GM12865 (cell line): ENCODE measurements at places on chromosomes 6 and 20.
A peak's percentile ranks its signal among the peaks of the same experiment; 100 is the strongest.

GRCh38 chr6:161915456-161915964, 641.6 kb upstream of the AGPAT4 start:
- no peak for DNase-seq

DNA sequence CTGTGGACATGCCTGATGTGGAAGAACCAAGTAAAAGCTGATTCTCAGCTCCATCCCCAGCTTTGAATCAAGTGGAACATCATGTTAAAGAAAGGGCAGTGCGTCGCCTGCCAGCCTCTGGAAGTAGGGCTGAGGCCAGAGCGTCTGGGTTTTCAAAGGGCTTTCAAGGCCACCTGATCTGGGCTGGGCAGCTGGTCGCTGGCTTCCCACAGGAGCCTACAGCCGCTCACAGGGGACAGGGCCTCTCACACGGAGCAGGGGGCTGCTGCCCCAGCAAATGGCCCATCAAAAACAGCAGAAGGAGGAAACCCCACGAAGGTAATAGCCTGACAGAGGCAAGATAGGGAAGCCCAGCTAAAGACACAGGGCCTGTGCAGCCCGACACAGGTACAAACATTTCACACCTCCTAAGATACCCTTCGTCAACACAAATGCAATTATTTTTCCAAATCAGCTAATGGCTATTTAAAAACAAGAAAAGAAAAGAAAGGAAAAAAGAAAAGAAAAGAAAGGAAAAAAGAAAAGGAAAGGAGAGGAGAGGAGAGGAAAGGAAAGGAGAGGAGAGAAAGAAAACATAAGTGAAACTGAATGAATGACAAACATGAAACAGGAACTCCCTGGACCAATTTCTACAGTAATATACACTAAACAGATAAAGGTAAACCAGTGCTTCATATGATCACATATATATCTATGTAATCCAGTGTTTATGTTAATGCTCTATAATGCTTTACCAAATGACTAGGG, 24.8 kb downstream of the RRBP1 start:
- no peak for DNase-seq

GRCh38 chr6:1574083-1574761, 35.5 kb upstream of the FOXC1 start:
- DNase-seq, result peak; percentile 32

GRCh38 chr6:129860908-129861665, at the start of gene TMEM244:
TMEM244 (minus strand) TSS chr6:129861315; CDS start chr6:129861188, 127 bp downstream.
- DNase-seq, result no peak

DNA sequence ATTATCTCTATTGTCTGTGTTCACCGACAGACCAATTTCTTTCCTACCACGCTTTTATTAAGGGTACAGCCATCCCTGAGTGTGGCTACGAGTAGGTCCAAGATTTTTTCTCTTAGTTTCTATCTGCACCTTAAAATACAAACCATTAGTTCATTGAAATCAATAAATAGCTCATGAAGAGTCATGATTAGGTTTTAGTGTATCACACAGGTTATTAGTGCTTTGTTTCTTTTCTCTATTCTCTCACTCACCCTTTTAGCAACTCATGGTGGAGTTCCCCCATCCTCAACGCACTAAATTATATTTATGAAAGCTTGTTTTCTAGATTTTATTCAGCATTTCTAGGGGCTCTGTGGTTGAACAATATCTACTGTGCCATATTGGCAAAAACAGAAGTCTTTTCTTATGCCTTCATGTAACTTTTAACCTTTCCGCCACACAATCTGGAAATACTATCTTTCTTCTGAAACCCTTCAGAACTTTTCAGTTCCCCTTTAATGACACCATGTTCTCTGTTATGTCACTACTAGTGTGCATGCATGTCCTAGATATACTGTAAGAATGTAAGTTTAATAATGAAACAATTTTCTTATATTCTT, 128.2 kb upstream of the LAMA2 start:
- DNase-seq, result peak; percentile 74

- no peak for DNase-seq
Observed at GRCh38 chr6:89987140-89987539, 92.9 kb downstream of the GJA10 start.

- no peak for DNase-seq
Observed at GRCh38 chr6:15246666-15247499, 1.0 kb downstream of the JARID2 start.

- DNase-seq, result peak; percentile 97
Observed at GRCh38 chr20:37336369-37337207, 9.4 kb upstream of the SRC start.

GRCh38 chr20:21640556-21640955, 64.9 kb upstream of the PAX1 start:
- peak; percentile 27 for DNase-seq

DNA sequence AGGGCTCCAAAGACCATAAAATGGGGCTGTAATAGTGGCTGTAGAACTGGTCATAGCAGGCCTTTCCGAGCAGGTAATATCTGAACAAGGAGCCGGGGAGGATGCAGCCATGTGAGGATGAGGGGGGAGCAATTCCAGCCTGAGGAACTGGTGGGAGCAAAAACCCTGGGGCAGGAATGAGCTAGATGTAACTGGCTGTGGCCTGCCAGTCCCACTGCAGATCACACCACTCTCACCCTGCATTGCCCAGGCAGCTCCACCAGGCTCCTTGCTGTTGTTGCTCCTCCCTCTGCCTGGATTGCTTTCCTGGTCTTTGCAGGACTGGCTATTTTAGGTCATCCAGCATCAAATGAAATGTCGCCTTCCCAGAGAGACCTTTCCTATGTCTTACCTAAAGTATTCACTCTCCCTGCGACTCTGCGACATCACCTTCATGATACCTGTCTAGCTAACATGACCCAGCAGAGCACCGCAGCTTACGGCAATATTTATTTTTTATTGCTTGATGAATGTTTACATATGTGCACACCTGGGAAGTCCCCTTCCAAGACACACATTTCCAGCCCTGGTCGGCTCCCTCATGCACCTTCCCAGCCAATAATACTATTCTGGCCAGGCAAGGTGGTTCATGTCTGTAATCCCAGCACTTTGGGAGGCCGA, 2.4 kb upstream of the ZFP64 start:
- no peak for DNase-seq

DNA sequence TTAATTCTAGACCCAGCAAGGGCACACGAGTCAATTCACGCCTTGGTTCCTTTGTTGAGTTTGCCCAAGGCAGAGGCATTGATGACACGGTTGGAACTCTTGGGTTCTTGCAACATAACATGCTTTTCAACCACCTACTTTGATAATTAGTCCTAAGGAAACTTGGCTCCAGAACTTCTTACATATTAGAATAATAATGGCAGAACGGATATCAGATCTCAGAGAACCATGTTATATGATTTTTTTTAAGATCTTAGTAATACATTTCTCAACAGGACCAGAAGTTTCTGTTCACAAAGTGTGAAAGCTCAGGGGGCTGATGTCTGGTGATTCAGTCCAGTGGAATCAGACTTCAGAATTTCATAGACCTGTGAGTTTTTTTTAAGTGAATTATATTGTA, 19.2 kb downstream of the SPTLC3 start:
- DNase-seq, result no peak

DNA sequence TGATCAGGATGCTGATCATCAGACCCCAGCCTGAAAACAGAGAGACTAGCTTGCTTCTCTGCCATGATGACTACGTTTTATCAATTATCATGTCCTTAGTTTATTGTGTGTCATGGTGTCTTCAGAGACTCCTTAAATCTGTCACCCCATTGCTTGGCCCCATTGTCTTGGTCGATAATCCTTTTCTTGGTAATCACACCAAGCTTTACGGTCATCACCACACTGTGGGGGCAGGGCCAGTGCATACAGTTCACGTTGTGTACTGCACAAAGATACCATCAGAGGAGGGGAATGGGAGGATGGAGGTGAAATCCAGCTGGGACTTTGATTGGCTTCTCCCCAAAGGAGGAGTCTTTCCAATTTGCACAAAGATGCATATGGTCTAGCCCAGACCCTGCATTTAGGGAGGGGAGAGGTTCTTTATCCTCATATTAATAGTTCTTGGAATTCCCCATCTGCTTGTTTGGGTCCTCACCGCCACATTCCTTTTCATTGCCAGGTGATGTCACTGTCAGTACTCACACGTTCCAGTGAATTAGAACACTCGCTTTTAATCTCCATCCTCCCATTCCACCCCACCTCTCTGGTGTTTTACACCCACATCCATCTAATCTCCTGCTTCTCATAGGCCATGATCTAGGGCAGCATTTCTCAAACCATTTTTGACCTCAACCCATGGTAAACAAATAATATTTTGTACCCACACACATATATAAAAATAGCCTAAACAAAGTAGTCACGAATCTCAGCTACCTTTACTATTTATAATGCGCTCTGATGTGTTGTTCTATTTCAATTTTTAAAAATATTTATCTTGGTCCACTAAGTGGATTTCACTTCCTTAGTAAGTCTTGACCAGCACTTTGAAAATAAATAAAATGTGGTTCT, 5.7 kb downstream of the ETV7 start:
- DNase-seq, result peak; percentile 78

DNA sequence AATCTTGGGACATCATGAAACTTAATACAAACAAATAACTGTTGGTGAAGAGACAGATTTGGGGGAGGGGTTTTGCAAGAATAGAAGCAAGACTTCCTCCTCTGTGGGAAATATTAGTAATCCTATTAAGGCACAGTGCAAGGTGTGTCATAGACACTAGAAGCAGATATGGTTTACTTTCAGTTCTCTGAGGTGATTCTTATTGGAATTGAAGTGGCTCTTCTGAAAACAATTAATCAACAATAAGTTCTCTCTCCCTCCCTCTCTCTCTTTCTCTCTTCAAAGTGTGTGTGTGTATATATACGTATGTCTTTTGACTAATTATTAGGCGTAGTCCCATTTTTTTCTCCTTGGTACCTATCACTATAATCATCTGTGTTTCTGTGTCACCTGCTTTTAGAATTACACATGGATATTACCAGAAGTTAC, 99.8 kb downstream of the HIVEP2 start:
- DNase-seq, result peak; percentile 79

DNA sequence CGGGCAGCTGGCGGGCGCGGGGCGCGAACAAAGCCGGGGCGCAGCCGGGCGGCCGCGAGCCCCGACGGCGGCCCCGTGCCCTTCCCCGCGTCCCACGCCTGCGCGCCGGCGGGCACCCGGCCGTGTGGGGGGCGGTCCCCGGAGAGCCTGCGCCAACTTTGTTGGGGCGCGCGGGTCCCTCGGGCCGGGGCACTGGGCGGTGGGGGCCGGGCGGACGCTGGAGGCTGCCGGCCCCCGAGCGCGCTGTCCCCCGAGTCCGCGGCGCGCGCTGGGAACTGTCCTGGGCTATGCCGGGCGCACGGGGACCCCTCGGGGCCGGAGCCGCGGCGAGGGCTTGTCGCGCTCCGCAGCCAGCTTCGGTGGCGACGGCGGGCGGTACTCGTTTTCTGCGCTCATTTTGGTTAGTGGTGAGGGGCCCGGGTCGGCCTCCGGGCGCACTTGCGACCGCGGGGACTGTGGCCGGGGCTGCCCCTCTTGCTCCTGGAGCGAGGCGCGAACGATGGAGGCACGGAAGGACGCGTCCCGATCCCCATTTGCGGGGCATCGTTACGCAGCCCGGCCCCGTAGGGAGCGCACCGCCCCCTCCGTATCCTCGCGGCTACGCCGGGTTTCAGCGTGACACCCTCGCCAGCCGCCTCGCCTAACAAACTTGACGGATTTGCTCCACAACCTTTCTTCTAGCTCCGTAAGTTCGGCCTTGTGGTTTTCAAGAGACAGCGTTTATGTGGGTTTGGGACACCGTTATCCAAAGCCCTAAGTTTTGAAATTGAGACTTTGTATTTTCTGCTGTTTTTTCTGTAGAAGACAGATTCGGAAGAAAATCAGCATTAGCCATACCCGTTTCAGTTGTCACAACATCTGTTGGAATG, 622 bp downstream of the SS18L1 start:
- DNase-seq, result peak; percentile 59

GRCh38 chr6:139970591-139970991, 596.1 kb upstream of the CITED2 start:
- DNase-seq, result no peak

DNA sequence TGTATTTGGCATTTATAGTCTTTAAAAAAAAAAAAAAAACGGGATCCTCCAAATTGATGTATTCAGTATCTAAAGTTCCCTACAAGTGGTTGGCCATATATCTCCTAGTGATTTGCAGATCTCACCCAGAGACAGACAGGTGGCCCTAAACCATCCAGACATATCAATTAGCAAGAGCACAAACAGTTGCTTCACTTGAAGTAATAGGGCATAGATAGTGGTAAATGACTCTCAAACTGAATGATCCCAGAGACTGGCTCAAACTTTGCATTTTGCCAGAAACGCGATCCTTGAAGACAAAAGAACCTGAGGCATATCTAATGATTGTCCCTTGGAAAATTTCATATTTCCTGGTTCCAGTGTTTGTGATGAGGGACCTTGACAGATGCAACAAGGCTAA, 54.6 kb downstream of the HMGCLL1 start:
- DNase-seq, result no peak

GRCh38 chr6:158556113-158556512, 3.8 kb upstream of the TMEM181 start:
- no peak for DNase-seq

- no peak for DNase-seq
Observed at GRCh38 chr20:31836853-31837608, 8.4 kb downstream of the FOXS1 start.

DNA sequence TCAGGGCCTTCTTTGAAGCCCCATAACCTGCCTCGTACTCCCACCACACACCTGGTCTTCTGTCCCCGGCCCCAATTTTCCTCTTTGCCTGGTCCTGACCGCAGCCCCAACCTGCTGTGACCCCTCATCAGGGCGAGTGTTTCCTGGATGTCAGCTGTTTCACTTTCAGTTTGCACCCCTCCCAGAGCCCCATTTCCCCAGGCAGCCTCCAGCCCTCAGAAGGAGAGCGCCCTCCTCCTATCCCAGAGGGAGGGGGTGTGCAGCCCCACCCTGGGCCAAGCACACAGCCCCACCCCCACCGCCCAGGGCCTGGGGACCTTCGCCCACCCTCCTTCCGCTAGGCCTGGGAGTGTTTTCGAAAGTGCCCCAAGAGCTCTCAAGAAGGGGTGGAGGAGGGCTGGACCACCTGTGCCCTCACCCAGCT, 1.5 kb downstream of the BAK1 start:
- peak; percentile 73 for DNase-seq

GRCh38 chr6:119020597-119021561, 57.6 kb downstream of the FAM184A start:
- peak; percentile 29 for DNase-seq

GRCh38 chr6:23446469-23446967, 679.5 kb upstream of the NRSN1 start:
- peak; percentile 24 for DNase-seq

GRCh38 chr6:8743170-8743745, 307.9 kb upstream of the SLC35B3 start:
- DNase-seq, result peak; percentile 24
